ENCODE measurements at places on chromosomes 2 and 18. TPM values are rescaled to one million over a fixed set of nuclear protein-coding genes. Genes with fewer than 3 reads are reported as not detected.
A peak's percentile ranks its signal among the peaks of the same experiment; 100 is the strongest.

Gene DCDC2C
- 0.38 TPM for total RNA-seq

Gene SLC4A3
- 0.47 TPM for total RNA-seq

Gene RTP5
- 0.66 TPM for total RNA-seq

Gene CHRNG
- 0.57 TPM for total RNA-seq

Gene UGT1A4
- total RNA-seq: 0.09 TPM

- no peak for DNase-seq
Observed at GRCh38 chr2:152635635-152636298, 81.5 kb downstream of the PRPF40A start.

DNA sequence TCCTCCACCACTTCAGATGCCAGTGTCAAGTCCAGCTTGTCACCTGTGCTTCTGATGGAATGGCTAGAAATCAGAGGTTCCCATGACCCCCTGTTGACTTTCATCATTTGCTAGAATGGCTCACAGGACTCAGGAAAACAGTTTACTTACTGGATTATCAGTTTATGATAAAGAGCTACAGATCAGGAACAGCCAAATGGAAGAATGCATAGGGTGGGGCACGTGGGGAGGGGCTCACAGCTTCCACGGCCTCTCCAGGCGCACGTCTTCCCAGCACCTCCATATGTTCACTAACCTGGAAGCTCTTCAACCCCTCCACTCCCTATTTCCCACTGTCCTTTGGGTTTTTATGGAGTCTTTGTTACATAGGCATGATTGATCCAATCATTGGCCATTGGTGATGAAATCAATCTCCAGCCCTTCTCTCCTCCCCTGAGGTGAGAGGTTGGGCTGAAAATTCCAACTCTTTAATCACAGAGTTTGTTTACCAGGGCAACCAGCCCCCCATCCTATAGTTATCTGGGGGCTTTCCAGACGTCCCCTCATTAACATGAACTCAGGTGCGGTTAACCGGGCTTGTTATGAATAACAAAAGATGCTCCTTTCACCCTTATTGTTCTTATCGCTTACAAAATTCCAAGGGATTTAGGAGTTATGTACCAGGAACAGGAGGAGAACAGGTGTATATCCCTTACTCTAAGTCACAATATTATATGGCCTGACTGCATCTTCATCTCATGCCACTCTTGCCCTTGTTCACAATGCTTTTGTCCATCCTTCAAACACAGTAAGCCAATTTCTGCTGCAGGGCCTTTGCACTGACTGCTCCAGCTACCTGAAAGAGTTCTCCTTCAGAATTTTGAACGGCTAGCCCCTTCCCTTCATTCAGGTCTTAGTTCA lies 35.2 kb downstream of the ANXA4 start:
- DNase-seq: no peak

DNA sequence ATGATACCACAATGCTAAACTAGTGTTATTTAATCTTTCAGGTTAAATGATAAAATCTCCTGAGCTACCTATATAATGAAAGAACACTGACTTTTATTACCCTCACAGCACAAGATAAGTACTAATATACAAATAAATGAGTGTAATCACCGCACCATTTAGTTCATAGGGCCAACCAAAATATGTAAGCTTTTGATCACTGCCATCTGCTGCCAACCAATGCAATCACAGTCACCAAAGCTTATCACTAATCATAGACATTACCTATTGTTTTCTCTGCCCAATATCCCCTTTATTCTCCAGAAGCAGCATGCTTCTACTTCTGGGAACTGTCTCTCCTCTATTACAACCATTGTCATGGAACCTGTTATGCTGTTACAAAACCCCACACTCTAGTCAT lies 151.6 kb upstream of the LRATD1 start:
- no peak for DNase-seq

- DNase-seq: no peak
Observed at GRCh38 chr2:121816797-121817196, 61.3 kb downstream of the TSN start.

- no peak for DNase-seq
Observed at GRCh38 chr2:158391876-158392275, 64.7 kb downstream of the CCDC148 start.

DNA sequence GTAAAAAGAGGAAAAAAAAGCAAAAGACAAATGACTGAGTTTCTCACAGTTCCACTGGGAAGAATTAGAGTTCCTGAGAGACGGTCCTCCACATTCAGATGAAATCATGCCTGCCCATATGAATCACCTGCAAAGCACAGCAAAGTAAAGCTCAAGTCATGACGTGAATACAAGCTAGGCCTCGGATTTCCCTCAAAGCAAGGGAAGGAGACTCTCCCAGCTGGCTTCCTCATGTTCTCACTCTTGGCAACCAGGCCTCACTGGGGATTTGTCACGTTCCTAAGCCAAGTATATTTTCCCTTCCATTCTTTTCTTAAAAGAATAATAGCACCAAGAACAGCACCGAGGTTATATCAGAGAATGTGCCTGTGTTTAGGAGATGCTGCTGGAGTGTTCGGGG lies 47.0 kb downstream of the CYP27C1 start:
- no peak for DNase-seq

DNA sequence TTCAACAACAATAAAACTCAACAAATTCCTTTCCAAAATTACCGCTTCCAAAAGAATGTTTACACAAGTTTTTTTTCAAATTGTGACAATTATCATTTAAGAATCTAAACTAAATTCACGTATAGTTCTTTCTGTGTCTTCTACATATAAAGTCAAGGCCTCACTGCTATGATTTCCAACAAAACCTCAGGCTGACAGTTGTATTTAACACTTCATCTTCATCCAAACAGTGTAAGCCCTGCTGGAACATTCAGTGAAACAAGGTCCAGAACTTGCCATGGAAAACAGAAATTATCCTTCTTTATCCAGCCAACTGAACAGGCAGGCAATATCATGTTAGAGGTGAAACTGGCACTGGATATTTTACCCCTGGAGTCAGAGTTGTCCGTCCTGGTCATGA lies 357.9 kb downstream of the PID1 start:
- DNase-seq: no peak

DNA sequence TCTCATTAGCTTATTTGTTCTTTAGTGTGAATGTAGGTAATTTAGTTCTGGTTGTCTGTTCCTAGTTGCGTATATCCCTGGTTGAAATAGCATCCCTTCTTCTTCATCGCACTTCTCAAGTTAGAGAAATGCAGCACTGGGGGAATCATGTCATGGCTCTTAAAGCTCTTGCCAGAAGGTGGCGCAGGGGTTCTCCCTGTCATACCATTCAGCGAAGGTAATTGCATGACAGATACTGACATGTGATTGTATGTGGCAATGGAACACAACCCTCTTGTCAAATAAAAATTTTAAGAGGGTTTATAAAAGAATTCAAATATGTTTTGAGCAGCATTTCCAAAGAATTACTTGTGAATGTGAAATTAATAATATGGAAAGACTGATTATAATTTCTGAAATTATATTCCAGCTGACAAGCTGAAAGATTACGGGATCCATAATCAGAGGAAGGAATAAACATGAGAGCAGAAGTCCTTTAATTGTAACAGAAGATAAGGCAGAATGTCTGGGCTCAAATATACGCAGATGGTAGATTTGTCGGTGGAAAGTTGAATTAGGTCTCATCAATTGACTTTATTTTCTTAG lies 411.7 kb downstream of the DSEL start:
- DNase-seq: peak; percentile 43

GRCh38 chr2:224400174-224400810 lies 1.6 kb downstream of the FAM124B start:
- DNase-seq: no peak

DNA sequence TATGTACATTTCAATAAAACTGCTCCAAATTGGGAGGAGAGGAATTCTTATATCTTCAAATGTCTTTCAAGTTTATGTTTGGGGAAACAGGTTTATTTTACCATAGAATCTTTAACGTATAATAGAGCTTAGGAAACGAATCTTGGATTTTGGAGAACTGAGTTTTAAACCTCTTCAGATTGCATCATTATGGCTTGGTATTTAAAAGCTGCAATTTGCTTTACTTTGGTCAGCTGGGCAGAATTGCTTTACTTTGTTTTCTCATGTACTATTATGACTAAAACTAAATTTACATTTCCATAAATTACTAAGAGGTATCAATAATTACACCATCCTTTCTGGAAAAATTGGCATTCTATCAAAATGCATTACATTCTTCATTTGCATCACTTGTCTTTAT lies 54.6 kb downstream of the BAZ2B start:
- DNase-seq: no peak

- no peak for DNase-seq
Observed at GRCh38 chr18:13524811-13525210, 201.5 kb downstream of the FAM210A start.

DNA sequence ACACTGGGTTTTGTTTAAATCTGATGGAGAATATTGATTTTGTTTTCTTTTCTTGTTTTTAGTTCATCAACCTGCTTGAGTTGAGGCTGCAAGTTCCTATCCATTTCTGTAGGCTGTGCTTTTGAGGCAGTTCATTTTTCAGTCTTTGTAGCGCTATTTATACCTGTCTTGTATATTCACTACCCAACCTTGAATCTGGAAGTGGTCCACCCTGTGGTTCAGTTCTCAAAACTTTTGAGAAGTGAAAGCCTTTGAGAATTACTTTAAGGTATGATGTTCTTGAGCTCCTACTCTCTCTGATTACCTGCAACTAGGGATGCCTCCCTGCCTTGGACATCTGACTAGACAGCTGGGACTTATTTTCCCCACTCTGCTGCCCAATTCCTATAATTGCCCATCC lies 53.5 kb upstream of the KCNE4 start:
- no peak for DNase-seq

GRCh38 chr18:28065031-28065792 lies 111.7 kb downstream of the CDH2 start:
- no peak for DNase-seq

DNA sequence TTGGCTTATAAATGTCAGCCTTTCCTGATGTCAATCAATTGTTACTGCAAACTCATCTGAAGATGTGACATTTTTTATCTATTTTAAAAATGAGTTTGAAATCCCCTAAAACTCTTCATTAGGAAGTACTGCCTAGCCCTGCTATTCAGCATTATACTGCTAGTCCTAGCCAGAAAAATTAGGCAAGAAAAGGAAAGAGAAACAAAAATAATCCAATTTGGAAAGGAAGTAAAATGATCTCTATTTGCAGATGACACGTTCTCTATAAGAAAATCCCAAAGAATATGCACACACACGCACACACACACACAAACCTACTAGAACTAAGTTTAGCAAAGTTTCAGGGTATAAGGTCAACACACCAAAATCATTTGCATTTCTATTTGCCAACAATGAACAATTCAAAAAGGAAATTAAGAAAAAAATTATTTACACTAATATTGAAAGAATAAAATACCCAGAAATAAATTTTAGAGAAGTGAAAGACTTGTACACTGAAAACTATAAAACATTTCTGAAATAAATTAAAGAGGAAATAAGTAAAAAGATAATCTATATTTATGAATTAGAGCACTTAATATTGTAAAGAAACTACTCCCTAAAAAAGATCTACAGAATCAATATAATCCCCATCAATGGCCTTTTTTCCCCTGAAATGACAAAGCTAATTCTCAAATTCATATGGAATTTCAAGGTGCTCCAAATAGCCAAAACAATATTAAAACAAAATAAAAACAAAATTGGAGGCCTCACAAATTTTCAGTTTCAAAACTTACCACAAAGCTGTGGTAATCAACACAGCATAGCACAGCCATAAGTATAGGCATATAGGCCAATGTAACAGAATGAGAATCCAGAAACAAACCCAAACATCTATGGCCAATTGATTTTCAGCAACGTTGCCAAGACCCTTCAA lies 433.7 kb upstream of the TRIB2 start:
- DNase-seq: no peak

- DNase-seq: no peak
Observed at GRCh38 chr2:167987558-167987957, 259.8 kb downstream of the STK39 start.

GRCh38 chr18:48139431-48140347 lies 209.2 kb upstream of the SMAD2 start:
- no peak for DNase-seq

- DNase-seq: no peak
Observed at GRCh38 chr18:67145586-67146292, 370.8 kb downstream of the DSEL start.

DNA sequence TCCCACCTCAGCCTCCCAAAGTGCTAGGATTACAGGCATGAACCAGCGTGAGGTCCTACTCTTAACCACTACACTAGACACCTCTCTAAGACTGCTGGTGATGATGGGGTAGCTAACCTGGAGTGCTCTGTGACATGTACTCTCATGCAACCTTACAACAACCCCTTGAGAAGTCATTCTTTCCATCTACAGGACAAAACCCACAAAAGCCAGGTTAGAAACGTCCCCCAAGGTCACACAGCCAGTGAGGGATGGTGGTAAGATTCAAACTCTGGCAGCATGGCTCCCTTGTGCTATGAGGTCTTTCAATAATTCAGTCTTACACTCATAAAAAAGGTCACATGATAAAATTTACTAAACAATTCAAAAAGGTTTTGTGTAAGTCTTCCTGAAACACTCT lies 94.8 kb upstream of the SERTAD2 start:
- DNase-seq: no peak

DNA sequence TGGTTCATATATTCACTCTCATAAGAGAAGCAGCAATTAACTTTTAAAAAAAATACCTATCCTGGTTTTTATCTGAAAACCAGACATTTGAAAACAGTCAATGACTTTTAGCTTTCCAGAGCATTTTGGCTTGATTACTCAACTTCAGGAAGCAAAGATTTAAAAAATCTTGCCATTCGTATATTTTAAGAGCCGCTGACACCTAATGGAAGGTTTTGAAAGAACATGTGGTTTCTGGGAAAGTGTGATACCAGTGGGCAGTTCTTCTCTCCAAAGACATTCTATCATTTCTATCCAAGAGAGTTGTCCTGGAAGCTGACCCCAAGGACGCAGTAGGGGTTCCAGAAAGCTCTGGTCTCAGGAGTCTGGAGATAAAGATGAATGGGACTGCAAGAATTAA lies 234.7 kb downstream of the TTC32 start:
- DNase-seq: no peak

- DNase-seq: no peak
Observed at GRCh38 chr2:127022817-127023216, 84.1 kb downstream of the BIN1 start.

GRCh38 chr18:61308795-61309393 lies 24.3 kb upstream of the CDH20 start:
- no peak for DNase-seq

DNA sequence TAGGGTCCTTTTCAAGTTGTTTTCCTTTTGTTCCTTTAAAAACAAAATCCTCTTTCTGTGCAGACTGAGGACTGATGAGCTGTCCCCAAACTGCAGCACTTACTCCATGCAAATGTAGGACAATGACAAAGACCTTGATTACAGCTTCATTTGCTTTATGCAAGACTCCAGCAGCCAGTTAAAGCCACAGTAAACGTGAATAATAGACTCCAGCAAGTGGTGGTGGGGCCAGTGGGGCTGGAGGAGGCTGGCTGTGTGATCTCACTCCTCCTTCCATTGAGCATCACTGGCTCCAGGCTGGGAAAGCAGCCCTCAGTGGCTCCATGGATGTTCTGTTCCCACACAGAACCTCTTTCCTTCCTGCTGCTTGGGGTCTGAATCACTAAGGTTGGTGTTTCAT lies 306.0 kb upstream of the CELF4 start:
- no peak for DNase-seq
